Stimulated activated CD4-positive, alpha-beta T cell treated with anti-CD3 and anti-CD28 coated beads, TNF-alpha, amount 100 ng/mL, for 1 hour (primary cell): ENCODE measurements at places on chromosomes 1 and 21.

DNA sequence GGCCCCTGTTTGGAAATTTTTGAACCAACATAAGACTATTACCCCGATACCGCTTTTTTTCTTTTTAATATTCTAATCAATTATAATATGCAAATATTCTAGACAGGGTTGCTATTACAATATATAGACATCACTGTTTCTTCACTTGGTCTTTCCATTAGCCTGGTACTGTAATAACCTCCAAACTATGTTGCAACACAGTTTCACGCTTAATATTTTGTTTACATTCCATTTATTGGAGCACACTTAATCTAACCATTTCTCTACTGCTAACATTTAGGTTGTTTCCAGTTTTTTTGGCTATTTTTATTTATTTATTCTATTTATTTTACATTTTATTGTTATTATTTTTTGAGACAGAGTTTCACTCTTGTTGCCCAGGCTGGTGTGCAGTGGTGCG, 17.6 kb upstream of the NID1 start:
- no peak for DNase-seq

DNA sequence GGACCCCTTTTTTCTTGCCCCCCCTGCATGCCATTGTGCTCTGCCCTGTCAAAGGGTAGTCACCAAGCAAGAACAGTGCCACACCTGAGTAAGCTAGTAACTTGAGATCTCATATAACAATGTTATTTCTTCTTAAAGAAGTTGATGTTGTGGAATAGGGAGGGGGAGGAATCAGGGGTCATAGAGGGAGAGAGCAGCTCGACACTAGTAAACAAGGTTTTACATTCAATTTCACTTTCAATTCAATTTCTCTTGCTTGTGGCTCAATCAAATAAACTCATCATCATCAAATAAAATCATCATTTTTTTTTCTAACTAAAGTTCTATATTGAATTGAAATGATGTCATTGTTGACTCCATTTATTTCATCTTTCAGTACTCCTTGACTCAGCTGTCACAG, 106.4 kb downstream of the CRB1 start:
- no peak for DNase-seq

- DNase-seq: no peak
Measured at GRCh38 chr1:200893411-200893901, 1.2 kb upstream of the INAVA start.

DNA sequence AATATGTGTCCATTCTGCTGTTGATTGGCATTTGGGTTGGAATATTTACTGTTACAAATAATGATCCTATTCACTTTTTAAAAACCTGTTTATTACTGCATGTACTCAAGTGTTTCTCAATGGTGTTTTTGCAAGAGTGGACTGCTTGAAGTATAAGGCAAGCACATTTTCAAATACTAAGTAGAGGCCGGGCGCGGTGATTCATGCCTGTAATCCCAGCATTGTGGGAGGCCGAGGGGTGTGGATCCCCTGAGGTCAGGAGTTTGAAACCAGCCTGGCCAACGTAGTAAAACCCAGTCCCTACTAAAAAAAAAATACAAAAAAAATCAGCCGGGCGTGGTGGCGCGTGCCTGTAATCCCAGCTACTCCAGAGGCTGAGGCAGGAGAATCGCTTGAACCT, 276.9 kb upstream of the ADGRL4 start:
- no peak for DNase-seq

DNA sequence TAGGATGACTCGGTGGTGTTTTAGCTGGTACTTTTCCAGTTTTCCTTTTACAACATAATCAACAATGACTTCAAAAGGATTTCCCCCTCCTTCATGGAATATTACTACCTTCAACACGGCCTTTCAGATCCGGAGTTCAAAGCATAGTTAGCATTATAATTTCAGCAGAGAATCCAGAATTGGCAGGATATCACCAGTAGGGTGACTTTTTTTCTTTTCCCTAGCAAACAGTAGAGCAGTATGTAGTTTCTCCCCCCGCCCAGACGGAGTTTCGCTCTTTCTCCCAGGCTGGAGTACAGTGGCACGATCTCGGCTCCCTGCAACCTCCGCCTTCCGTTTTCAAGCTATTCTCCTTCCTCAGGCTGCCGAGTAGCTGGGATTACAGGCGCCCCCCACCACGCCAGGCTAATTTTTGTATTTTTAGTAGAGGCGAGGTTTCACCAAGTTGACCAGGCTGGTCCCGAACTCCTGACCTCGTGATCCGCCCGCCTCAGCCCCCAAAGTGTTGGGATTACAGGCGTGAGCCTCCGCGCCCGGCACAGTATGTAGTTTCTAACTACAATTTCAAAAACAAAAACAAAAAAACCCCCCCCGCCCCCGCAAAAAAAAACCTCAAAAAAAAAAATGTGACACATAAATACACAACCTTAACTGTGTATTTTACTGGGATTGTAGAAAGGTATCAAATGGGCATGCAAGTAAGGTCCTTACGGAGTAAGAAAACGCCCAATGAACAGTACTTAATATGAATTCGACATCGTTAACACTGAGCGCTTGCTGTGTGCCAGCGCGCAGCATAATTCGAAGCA, 1.5 kb upstream of the COX20 start:
- peak; percentile 31 for DNase-seq

DNA sequence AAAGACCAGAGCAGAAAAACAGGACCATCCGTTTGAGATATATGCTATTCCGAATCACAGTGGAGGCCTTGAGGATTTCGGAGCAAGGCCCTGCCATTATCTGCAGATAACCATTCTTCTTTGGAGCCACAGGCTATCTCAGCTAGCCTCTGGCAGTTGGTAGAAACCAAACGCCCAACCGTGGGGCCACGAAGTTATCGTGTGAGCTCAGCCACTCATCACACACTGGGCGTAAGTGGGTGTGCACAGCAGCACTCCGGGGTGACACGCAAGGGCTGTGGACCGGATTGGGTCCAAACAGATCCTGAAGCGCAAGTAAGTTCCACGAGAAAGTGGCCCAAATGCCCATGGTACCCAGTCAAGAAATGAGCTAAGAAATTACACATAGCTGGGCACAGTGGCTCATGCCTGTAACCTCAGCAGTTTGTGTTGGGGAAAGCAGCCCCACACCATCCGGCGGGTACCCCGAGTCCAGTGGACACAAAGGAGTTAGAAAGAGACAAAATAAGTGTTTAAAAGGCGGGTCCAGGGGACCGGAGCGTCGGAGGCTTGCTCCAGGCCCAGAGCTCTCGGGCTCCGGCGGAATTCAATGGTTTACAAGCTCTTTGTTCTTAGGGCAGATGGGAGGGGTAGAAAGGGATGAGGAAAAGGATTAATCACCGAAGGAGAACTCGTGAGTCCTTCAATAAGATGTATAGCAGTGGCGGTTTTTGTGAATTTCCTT, 130.6 kb downstream of the LIPI start:
- DNase-seq: no peak

DNA sequence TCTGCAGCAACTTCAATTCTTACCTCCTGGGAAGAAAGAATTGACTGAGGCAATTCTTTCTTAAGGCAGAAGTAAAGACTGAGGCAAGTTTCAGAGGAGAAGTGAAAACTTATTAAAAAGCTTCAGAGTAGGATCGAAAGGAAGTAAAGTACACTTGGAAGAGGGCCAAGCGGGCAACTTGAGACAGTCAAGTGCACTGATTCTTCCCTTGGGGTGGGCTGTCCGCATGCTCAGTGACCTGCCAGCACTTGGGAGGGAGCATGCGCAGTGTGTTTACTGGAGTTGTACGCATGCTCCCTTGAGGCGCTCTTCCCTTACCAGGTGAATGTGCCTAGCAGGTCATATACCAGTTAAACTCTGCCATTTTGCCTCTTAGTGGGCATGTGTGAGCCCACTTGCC, 55.3 kb upstream of the NBPF3 start:
- DNase-seq: no peak
